ENCODE measurements at places on chromosomes 5 and 9.

GRCh38 chr9:93588641-93589609, 12.5 kb downstream of the PHF2 start:
- DNase-seq, result no peak

DNA sequence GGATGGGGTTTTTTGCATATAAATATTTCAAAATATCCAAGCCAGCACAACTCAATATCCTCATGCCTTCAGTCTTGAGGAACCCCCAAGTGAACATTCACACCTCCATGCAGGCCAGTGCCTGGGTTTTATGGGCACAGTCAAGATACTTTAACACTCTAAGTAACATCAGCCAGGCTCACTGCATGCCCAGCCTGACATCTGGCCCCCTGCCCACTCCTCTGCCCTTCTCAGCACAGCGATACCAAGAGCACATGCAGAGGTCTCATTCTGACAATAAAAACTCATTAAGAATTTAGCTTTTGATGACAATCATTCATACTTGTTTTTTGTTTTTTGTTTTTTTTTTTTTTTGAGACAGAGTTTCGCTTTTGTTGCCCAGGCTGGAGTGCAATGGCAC, 250.0 kb downstream of the CWC27 start:
- DNase-seq, result no peak

GRCh38 chr5:6447384-6448140, 1.1 kb upstream of the UBE2QL1 start:
- DNase-seq, result no peak

DNA sequence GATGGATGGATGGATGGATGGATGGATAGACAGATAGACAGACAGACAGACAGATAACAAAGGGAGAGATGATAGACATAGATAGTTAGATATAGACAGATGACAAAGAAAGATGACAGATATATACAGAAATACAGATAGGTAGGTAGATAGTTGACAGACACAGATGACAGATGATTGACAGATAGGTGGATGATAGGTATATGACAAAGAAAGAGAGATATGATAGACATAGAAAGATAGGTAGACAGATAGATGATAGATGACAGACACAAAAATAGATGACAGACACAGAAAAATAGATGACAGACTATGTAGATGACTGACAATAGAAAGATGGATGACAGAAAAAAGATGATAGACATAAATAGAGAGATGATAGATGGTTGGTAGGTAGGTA, 200.0 kb upstream of the TAS2R1 start:
- DNase-seq, result no peak

Data from foreskin melanocyte (primary cell).